ENCODE measurements at places on chromosomes 6 and 20.

GRCh38 chr6:77180326-77180725, 283.0 kb downstream of the HTR1B start:
- DNase-seq, result no peak

- DNase-seq, result no peak
Observed at GRCh38 chr6:6006006-6006427, 708 bp downstream of the NRN1 start.

DNA sequence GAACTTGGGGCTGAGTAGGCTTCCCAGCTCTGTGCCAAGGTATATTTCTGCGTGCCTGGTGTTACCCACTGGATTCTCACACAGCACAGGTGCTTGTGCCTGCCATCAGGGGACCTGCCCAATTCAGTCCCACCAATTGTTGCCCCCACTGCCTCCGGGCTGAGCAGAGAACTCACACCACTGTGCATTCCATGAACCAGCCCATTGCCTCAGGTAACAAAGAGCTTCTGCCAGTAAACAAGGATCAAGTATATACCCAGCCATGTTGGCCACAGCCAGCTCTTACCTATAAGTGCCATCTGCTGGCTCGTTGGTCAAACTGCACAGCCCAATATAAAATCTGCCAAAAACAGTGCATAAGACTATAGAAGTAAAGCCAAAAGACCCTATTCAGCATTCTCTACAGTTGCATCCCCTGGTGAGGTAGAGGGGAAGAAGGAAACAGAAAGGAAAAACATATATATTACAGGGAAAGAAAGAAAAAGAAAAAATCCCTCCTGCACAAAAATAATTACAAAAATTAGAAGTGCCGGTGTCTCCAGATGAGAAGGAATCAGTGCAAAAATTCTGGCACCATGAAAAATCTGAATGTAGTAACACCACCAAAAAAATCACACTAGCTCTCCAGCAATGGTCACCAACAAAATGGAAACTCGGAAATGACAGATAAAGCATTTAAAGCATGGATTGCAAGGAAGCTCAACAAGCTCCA, 241.4 kb downstream of the IBTK start:
- peak; percentile 21 for DNase-seq

DNA sequence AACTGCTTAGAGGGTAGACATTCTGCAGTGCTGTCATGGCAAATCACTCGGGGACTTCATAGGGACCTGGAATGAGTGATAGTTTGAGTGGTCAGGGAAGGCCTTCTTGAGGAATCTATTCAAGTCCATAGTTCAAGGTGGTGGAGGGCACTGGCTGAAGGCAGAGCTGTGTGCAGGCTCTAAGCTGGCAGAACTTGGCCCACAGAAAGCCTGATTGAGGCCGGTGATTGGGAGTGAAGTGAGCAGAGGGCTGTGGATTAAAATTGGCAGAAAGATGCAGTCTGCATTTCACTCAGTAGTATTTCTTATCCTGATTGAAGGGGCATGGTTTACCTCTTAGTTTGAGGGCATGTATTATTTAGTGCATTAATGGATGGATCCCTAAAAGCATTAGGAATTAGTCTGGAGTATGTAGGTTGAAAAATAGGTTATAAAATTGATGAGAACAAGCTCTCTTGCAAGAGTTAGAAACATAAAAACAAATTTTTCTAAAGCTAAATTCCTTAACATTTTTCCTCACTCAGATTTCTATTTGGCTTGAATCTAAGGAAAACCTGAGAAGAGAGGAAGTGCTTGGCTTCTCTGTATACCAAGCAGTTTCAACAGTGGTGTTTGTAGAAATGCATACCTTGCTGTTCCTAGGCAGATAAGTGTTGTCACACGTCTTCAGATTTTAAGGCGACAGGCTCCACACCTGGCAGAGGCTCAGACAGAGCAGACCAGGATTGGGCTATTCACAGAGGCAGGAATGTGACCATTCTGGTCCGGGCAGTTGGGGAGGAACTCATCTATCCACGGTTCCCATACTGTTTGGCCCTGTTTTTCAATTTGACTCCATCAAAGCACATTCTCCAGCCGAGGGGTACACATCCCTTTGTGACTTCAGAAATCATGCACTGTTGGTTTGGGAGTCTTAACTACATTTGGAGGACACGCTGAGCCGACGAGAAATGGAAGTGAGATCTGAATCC, 45.2 kb downstream of the UTRN start:
- no peak for DNase-seq

DNA sequence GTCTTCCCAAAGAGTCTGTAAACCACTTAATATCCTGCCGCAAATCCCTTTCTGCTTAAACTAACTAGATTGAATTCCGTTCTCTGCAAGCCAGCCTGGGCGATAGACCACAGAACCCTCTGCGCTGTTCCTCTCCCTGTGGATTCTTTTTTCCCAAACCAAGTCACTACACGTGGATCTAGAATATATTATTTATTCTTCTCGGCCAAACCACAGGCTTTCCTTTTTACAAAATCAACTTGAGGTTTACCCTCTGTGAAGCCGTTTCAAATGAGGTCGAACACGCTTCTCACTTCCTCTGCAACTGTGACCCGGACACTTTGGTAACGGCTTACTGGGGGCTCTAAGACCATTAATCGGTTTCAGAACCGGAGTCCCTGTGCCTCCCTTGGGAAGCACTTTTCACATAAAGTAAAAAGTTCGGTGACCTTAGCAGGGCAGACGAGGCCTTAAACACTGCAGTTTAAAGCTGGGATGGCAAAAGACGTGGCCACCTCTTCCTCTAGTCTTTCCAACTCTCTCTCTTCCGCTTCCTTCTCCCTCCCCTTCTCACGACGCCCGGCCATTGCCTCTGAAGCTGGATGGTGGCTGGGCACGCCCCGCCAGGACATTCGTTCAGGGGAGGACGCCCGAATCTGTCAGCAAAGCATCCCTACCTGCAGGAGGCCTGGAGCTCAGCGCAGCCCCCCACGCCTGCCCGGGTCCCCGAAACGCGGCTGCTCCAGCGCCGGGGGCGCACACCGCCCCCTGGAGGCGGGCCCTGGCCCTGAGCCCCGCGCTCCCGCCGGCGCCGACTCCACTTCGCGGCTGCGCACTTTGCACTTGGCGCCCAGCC, 55.0 kb upstream of the FOXC1 start:
- peak; percentile 62 for DNase-seq

DNA sequence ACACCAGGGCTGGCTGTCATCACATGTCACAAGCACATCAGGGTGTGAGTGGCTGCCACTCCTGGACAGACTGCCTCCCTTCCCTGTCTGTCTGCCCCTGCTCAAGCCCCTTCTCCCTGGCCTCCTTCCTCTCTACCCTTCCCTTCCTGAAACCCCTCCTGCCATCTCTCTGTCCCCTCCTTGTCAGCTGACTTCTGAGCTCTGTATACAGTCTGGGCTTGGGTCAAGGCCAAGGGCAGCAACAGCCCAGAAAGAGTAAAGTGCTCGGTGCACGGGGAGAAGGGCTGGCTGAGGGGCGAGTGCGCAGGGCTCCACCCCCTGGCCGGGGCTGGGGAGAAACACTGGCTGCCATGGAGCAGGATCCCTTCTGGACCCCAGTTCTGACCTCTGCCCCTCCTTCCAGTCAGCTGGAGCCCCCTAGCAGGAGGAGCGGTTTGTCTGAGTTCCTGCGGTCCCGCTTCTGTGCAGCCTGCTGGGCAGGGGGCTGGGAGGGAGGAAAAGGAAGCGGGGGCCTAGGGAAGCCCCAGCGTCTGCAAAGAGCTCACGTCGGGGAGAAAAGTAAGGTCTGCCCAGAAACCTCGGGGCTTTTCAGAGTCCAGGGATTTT, 2.0 kb downstream of the LKAAEAR1 start:
- DNase-seq, result no peak

GRCh38 chr6:127855542-127856159, 45.2 kb downstream of the THEMIS start:
- no peak for DNase-seq

DNA sequence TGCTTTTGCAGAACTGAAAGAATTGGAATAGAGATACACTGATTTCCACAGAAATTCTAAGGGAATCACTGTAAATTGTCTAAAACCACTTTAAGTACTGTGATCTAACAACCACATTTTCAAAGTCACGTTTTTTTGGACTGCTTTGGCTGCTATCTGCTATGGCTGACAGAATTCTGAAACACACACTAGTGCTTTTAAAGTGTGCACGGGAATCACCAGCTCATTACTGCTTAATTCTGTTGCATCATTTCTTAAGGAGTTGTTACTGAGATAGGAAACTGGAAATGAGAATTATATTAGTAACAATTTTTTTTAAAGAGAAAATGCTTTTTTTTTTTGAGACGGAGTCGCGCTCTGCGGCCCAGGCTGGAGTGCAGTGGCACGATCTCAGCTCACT, 716.5 kb upstream of the NRSN1 start:
- DNase-seq, result no peak

- no peak for DNase-seq
Observed at GRCh38 chr6:90712114-90712513, 125.2 kb upstream of the MAP3K7 start.

- DNase-seq, result no peak
Observed at GRCh38 chr6:111843347-111844147, 29.7 kb downstream of the FYN start.

DNA sequence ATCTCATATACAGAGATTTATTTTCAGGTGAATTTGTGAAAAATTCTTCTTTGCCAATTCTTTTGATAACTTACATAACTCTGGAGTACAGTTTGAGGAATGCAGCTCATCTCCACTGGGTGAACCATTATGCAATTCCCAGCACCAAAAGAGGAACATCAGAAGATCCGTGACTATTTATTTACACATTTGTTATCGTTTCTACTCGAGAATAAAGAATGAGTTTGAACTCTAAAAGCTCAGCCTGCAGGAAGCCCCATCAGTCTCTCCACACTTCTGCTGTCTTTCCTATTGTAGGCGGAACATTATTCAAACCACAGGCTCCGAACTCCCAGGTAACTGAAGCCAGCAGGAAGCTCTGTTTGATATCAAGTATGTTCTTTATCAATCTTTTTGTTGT, 95.9 kb upstream of the IFNGR1 start:
- DNase-seq, result no peak

DNA sequence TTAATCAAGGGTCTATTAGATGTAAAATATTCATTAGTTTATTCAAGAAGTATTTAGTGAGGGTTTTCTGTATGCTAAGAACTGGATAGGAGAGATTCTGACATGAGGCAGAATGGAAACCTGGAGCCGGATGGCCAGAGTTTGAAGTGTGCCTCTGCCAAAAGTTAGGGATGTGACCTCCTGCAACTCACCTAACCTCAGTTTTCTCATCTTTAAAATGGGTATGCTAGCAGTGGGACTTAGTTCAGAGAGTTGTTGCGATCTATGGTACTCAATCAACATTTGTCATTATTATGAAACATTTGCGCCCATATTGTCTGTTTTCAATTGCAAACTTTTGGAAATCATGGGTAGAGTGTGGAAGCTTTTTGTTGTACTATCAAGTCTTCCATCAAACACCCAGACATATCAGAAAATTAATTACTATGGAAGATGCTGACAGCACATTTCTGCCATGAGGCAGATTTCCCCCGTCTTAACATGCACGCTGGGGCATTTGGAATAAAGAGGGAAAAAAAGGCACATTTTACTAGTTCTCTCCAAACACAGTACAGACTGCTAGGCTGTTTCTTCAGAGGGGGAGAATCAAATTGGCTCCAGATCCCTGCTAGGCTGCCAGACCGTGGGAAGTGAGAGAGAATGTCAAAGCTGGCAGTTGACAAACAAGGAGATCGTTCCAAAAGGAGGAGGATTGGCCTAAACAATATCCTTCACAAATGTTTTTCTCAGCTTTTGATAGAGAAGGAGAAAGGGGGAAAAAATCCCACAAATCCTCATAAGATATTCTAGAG, 205.3 kb upstream of the TSHZ2 start:
- DNase-seq, result no peak

GRCh38 chr6:158338311-158339112, 26.2 kb downstream of the TULP4 start:
- DNase-seq, result peak; percentile 53

DNA sequence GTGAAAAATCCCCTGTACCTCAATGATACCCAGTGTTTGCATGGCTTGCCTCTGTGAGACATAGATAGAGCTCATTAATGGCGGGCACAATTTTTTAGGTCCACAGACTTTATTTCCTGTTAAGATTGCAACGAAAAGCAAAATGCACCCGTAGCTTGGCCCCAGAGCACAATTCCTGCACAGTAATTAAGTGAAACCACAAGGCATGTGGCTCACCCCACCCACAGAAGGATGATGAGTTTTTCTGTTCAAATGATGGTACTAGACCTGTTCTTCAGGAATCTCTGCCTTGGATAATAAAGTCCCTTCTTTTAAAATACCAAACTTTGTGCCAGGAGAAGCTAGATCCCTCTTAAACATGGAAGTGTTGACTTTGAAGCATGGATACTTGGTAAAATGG, 738.1 kb downstream of the QKI start:
- no peak for DNase-seq

DNA sequence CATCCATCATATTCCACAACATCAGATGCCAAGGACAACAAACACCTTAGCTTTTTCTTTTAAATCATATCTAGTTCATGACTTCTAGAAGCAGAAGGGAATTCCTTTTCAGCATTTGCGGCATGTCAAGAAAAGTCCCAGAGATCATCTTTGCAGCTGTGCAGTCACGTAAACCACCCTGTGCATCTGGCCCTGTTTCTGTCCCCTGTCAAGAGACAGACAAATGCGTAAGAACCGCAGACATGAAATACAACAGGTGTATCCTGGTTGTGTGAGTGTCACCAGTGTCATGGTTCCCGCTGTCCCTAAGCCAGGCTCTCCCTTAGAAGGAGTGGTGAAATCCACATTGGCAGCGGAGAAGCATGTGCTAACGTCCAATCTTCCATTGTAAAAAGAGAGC, 28.1 kb downstream of the LY86 start:
- no peak for DNase-seq

DNA sequence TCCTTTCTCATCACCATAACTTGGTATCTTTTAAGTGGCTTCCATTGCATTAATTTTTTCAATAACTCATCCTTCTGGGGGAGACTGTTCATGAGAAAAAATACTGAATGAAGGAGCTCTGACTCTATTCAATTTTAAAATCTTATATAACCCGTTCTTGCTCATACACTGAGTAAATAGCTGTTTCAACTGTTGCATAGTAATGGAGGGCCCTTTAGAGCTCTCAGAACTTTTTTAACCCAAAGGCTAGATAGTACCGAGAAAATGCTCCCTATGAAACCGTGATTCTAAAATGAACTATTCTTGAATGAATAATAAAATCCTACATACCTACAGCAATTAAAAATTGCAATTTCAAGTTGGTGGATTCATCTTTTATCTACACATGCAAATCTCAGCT, 5.3 kb downstream of the SLC2A12 start:
- DNase-seq, result no peak

- no peak for DNase-seq
Observed at GRCh38 chr6:28867086-28867409, 56.7 kb downstream of the TRIM27 start.

DNA sequence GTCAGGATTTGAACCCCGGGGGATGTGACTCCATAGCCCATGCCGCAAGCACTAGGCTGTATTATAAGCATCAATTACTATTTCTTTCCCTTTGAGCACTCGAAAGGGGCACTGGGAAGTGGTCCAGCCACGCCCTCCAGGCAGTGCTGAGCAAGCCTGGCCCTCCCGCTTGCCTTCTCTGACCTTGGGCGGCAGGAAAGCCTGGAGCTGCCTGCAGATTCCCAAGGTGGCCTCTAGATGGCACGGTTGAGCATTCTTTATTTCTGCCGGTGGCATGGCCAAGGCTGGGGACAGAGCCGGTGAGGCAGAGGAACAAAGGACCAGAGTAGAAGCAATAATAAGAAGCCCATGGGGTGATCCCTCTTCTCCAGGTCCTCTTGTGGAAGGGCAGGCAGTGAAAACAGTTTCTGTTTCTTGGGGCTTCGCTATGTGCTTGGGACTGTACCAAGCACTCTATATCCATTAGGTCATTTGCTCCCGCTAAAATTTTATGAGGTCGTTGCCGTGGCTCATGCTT, 32.0 kb downstream of the ARHGAP40 start:
- DNase-seq, result peak; percentile 46

GRCh38 chr6:41605649-41606048, 32.6 kb upstream of the MDFI start:
- DNase-seq, result no peak
